Liver (tissue), 10 donors: ENCODE measurements at places on chromosomes 2 and 18. TPM values are rescaled to one million over a fixed set of nuclear protein-coding genes. Genes with fewer than 3 reads are reported as not detected.

- no peaks in the 10 kb centered on the region for H3K27me3 ChIP-seq
- no peak overlapping the region for H3K27ac ChIP-seq
- H3K4me3 ChIP-seq = no peak overlapping the region
- no peaks in the 10 kb centered on the region for H3K36me3 ChIP-seq
- DNase-seq = no peak
These were observed 61.2 kb downstream of the DCC start for GRCh38 chr18:52401236-52401635.

GRCh38 chr2:117614823-117615534 lies 199.5 kb upstream of the DDX18 start:
- H3K27me3 ChIP-seq = no peaks in the 10 kb centered on the region
- H3K4me3 ChIP-seq = no peak overlapping the region
- H3K36me3 ChIP-seq = no peaks in the 10 kb centered on the region
- no peak for DNase-seq

DNA sequence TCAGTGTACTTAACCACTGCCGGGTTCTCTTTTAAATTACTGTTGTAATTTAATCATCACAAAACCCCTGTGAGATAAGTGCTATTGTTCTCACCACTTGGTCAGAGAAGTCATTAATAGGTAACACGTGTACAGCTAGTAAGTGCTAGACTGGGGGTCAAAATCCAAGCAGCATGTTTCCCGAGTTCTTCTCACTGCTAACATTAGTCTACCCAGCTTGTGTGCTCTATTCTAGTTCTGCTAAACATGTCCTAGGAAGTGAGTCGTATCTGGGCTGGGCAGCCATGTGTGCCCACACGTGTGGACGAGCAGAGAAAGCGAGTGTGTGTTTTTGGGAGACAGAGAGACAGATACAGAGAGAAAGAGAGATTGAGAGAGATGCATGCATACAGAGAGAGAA lies 94.1 kb downstream of the BIN1 start:
- no peaks in the 10 kb centered on the region for H3K36me3 ChIP-seq
- no peak for DNase-seq
- no peaks in the 10 kb centered on the region for H3K27me3 ChIP-seq
- no peak overlapping the region for H3K4me3 ChIP-seq
- no peak overlapping the region for H3K27ac ChIP-seq

GRCh38 chr2:125667630-125668029 lies 988.3 kb upstream of the GYPC start:
- no peak for DNase-seq
- H3K27me3 ChIP-seq = no peaks in the 10 kb centered on the region
- no peaks in the 10 kb centered on the region for H3K36me3 ChIP-seq
- H3K4me3 ChIP-seq = no peak overlapping the region
- H3K27ac ChIP-seq = no peak overlapping the region

CNTNAP5 gene
- polyA plus RNA-seq = not detected

CYP27A1 gene
- 311 TPM for polyA plus RNA-seq

DNA sequence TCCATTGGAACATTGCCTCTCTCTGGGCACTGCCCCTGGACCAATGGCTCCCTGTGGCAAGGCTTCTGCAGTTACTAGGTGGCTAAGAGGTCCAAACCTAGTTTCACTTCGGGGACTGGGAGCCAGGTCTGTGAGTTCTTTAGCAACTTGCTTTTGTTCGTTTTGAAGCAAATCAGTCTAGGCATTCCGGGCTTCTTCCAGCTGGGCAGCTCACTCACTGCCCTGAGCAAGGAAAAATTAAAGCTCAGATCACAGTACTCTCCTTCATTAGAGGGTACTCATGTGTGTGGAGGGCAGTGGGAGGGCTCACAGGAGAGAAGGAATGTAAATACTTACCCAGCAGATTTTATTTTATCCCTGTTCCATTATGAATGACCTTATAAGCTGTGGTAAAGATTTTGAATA lies 80.3 kb downstream of the SPP2 start:
- no peak for DNase-seq
- no peaks in the 10 kb centered on the region for H3K4me1 ChIP-seq
- H3K4me3 ChIP-seq = no peak overlapping the region
- H3K27ac ChIP-seq = no peak overlapping the region

GRCh38 chr2:95730813-95731212 lies 139.0 kb downstream of the TRIM43 start:
- no peak overlapping the region for H3K27ac ChIP-seq
- no peak overlapping the region for H3K4me3 ChIP-seq
- no peaks in the 10 kb centered on the region for H3K36me3 ChIP-seq
- H3K27me3 ChIP-seq = no peaks in the 10 kb centered on the region
- no peak for DNase-seq
- H3K4me1 ChIP-seq = peaks cover 4% of the 10 kb centered on the region

CTAGE1 gene
- not detected for polyA plus RNA-seq

DNA sequence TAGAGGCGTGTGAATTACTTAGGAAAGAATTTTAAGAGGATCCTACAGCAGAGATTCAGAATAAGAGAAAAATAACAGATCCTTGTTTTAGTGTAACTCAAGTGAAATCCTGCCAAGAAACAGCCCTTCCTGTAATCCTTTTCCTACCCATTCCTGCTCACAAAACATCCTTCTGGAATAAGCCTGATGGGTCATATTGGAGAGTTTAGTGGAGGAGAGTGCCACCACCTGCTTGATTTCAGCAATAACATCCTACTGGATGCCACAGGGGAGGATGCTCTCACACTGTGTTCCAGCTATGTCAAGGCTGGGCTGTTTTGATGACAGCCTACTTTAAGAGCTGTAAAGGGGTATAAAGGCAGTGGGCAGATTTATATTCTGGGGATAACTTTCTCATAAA lies 54.8 kb upstream of the CCDC178 start:
- no peaks in the 10 kb centered on the region for H3K36me3 ChIP-seq
- no peaks in the 10 kb centered on the region for H3K4me1 ChIP-seq
- no peaks in the 10 kb centered on the region for H3K27me3 ChIP-seq
- H3K27ac ChIP-seq = no peak overlapping the region
- DNase-seq = no peak
- H3K4me3 ChIP-seq = no peak overlapping the region

DNA sequence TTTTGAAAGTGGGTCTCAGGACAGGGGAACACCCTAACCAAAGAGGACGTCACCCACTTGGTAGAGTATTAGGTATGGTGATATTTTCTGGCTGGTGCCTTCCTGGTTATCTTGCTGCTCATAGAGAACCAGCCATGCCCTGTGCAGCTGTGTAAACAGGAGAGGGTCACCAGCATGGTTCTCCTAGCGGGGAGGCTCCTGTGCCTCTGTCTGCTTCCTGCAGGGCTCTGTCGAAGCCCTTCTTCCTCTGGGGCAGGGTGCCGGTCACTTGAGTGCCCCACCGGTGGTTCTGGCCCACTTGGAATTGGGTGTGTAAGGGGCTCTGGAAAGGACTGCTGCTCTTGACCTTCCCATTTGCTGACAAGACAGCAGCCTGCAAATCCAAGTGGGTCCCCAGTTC lies 131.6 kb upstream of the MSH6 start:
- DNase-seq = no peak
- H3K27ac ChIP-seq = no peak overlapping the region
- H3K4me1 ChIP-seq = no peaks in the 10 kb centered on the region
- H3K36me3 ChIP-seq = no peaks in the 10 kb centered on the region
- H3K27me3 ChIP-seq = no peaks in the 10 kb centered on the region

DAW1 gene
- not detected for polyA plus RNA-seq

GRCh38 chr2:196275646-196276352 lies 104.4 kb upstream of the STK17B start:
- H3K27me3 ChIP-seq = no peaks in the 10 kb centered on the region
- H3K4me1 ChIP-seq = no peaks in the 10 kb centered on the region
- no peak overlapping the region for H3K4me3 ChIP-seq
- H3K36me3 ChIP-seq = no peaks in the 10 kb centered on the region
- no peak overlapping the region for H3K27ac ChIP-seq

DNA sequence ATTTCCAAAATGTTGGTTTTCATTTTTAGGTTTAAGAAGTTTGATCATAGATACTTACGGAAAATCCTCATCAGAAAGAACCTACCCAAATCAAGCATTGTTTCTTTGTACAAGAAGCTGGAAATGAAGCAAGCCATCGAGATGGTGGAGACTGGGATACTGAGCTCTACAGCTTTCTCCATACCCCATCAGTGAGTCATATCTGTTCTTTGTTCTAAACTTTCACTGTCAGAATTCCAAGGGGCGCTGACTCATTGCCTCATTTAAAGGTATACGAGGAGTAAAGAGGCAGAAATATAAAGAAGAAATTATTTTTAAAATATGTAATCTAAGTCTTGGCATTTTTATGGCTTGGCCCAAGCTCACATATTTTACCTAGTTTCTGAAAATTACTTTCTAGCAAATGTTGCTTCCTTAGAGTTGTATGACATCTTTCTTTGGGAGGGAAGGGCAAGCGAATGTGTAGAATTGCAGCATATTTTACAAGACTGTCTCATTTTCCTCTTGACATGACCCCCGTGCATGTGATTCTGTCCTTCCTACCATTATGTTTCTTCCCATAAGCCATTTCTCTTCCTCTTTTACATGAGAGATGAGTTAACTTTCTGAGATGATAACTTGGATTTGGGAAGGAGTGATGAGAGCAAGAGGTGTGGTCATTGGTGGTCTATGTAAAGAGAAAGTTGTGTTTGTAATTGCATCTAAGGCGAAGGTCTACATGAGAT lies 41.2 kb downstream of the SLC9A4 start:
- no peak for DNase-seq
- H3K36me3 ChIP-seq = no peaks in the 10 kb centered on the region
- H3K4me3 ChIP-seq = no peak overlapping the region
- H3K27ac ChIP-seq = no peak overlapping the region
- H3K4me1 ChIP-seq = no peaks in the 10 kb centered on the region
